HS-27A (cell line): ENCODE measurements at places on chromosomes 7 and 10.

- no peak for DNase-seq
These were observed 9.6 kb upstream of the STRA8 start for GRCh38 chr7:135224027-135224426.

GRCh38 chr10:71720288-71720687, 710 bp upstream of the C10orf105 start:
- no peak for DNase-seq

GRCh38 chr10:91050371-91051034, 129.6 kb upstream of the ANKRD1 start:
- DNase-seq = no peak

GRCh38 chr10:48252354-48252650, 22.2 kb downstream of the FRMPD2 start:
- DNase-seq = no peak

DNA sequence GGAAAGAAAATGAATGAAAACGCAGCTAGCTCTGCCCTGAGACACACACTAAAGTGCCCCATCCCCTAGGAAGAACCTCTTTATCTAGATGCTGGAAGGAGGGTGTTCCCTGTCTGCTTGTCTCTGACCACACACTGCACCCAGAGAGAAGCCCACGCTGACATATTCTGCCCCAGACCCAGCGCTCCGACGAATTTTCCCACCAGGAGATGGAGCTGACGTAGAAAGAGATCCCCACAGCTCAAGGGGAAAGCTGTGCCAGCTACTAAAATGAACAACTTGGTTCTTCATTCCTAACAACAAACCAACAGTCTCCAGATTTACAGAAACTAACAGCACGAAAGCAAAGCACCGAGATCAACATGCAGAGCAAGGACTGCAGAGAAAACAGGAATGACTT, 73.3 kb downstream of the KIAA1549 start:
- DNase-seq = no peak

- no peak for DNase-seq
These were observed 1066.2 kb downstream of the LRMDA start for GRCh38 chr10:76497666-76498065.

DNA sequence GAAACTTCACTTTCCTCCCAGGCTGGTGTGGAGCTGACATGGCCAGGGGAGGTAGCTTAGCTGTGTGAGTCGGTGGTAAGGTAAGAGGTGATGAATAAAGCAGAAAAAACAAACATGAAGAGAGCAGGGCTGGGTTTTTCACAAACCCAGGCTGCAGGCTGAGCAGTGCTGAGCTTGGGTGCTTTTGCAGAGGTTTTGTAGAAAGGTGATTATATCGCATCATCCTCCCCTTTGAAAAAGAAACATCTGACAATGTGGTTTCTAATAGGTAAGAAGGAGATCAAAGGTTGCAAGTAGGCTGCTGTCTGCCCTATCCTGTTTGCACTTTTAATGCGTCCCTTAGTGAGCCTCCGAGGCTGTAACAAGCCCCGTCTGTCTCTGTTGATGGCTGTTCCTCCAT, 69.6 kb upstream of the GRM8 start:
- no peak for DNase-seq

GRCh38 chr10:26336979-26337378, 101.2 kb upstream of the APBB1IP start:
- no peak for DNase-seq

GRCh38 chr10:18713077-18713476, 53.8 kb downstream of the ARL5B start:
- DNase-seq = peak; percentile 59
